ENCODE measurements at places on chromosomes 11 and 22.

DNA sequence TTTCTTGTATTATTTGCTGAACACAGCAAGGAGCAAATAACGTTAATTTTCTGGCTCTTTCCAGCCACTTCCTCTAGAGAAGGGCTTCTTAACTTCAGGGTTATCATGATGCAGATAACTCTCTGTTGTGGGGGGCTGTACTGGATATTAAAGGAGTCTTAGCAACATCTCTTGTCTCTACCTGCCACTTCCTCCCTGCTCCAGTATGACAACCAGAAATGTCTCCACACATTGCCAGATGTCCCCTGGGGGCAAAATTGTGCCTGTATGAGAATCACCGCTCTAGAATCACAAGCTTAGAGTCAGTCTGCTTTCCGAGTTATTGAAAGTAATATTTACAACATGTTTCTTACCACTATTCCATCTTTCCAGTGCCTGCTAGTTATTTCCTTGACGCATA is 6.8 kb downstream of the JRKL start:
- DNase-seq: no peak

GRCh38 chr11:68051191-68052136 is 12.6 kb downstream of the TCIRG1 start:
- no peak for DNase-seq

DNA sequence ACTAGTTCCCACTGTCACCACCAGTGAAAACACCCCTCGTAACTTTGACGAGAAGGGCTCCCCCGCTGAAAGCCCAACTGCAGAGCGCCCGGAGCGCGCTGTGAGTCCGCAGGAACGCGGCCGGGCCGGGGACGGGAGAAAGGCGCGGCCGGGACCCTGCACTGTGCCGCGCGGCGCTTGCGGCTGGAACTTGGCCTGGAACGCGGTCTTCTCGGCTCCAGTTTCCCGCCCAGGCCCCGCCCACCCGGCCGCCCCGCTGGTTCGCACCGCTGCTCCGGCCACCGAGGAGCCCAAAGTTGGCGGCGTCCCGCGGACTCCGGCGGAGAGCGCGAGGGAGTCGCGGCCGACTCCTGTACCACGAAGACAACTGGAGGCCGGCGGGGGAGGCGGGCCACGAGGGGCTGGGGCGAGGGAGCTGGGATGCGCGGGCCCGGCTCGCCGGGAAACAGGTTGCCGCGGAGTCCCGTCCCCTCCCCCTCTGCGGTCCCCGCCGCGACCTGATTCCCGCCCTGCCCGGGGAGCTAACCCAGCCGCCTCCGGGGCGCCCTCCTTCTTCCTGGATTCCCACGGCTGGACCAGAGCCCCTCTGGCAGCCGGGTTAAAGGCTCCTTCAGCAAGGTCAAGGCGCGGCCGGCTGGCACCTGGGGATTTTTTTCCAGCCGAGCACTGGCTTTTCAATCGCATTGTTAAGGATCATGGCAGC is 3.4 kb downstream of the TENM4 start:
- no peak for DNase-seq

DNA sequence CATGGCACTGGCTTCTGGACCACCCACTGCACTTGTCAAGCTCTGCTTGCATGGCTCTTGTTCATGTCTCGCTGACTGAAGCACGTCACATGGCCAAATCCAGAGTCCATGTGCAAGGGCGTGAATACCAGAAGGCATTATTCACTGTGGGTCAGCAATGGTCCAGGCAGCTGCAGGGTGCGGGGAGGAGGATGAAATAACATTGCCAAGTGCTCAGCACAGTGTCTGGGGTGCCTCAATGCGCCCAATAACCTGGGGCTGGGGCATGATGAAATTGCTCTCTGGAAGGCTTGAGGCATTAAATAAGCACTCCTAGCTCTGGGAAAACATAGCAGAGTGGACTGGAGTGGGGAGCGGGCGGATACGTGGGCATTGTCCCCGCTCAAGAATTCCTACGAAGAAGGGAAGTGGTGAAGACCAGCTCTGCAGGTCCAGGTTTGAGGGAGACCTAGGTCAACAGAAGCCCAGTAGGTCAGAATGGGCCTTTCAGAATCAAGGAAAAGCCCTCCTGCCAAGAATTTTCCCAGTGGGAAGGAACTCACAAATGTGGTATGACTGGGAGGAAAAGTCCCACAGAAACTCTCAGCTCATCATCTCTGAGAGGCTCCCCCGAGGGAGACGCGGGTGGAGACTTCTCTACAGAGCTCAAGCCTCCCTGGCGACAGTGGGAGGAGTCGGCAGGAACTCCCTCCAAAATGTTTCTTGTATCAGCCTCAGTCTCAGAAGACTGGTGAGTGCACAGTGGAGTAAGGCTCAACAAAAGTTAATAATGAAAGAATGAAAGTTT is 15.3 kb upstream of the ACCSL start:
- no peak for DNase-seq

GRCh38 chr11:114928260-114928870 is 250.0 kb downstream of the NXPE2 start:
- DNase-seq: no peak

- DNase-seq: no peak
These were observed 115.7 kb downstream of the WNT7B start for GRCh38 chr22:45861259-45861658.

GRCh38 chr11:6475936-6476335 is 2.2 kb upstream of the TRIM3 start:
- DNase-seq: no peak

DNA sequence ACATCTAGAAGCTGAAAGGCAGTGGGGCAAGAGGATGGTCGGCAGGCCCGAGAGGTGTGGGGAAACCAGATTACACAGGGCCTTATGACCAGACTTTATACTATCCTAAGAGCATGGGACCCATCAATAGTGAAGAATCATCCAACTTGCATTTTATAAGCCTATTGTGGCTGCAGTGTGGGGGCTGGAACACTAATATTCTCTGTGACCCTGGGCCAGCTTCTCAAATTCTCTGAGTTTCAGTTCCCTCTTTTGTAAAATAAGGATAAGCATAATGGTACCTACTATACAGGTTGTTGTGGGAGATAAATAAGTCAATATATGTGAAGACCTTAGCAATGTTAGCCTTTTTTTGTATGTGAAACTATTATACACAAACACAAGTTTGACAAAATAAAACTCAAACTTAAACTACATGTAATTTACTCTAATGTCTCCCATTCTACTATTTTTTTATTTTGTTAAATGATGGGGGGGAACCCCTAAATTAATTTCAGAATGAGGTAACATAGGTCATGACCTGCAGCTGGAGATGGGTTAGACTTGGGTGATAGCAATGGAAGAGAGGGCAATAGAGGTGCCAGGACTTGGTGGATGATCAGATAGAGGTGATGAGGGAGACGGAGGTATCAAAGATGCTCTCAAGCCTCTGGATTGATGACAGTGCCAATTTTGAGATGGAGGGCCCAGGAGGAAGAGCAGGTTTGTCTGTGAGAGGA is 30.1 kb downstream of the SMCO4 start:
- DNase-seq: no peak

DNA sequence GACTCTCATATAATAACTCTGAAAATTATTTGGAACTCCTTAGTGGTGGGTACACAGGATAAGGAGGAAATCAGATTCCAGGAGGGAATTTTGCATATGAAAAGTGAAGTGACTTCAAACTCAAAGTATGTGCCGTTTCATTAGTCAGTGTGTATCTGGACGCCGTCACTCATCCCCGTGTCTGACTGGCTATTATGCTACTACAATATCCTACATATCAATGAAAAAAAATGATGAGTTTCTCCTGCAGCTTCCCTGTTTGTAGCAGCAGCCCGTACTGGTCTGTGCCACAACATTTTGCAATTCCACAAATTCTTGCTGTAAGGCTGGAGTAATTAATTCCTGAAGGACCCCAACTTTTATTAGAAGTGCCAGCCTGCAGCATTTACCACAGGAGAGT is 16.5 kb downstream of the WT1 start:
- no peak for DNase-seq

DNA sequence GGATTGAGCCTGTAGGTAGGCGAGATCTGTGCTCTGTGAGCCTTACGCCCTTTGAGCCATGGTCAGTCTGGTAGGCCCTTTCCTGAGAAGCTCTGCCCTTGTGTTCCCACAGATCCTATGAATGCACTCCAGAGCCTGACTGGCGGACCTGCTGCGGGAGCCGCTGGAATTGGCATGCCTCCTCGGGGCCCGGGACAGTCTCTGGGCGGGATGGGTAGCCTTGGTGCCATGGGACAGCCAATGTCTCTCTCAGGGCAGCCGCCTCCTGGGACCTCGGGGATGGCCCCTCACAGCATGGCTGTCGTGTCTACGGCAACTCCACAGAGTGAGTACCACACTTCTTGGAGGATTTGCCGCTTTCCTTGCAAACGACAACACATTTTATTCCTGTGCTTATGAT is 47.4 kb downstream of the MED15 start:
- no peak for DNase-seq

DNA sequence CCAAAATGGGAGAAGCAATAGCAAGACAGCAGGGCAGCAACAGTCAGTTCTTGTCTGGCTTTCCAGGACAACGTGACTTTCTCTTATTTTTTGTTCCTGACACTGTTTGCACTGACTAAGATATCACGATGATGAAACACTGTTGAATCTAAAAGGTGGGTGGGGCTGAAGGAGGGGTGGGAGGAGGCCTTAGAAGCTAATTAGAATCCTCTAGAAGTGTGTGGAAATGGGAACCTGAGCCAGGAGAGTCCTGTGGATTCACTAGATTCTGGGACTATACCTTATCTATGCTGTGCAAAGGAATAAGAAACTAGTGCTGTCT is 300.3 kb downstream of the ST3GAL4 start:
- DNase-seq: no peak

- no peak for DNase-seq
These were observed 56.7 kb downstream of the CABIN1 start for GRCh38 chr22:24067587-24068376.

DNA sequence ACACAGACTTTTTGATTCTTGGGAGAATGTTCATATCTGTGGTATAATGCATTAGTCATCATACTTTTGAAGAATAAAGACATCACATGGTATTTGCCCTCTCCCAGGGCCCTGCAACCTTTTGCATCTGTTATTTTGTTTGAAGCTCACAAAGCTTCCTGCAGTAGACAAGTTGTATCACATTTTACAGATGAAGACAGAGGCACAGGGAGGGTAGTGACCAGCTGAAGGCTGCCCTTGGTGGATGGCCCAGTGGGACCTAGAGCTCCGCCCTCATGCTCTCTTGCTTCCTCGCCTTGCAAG is 66.4 kb downstream of the UBASH3B start:
- DNase-seq: no peak

DNA sequence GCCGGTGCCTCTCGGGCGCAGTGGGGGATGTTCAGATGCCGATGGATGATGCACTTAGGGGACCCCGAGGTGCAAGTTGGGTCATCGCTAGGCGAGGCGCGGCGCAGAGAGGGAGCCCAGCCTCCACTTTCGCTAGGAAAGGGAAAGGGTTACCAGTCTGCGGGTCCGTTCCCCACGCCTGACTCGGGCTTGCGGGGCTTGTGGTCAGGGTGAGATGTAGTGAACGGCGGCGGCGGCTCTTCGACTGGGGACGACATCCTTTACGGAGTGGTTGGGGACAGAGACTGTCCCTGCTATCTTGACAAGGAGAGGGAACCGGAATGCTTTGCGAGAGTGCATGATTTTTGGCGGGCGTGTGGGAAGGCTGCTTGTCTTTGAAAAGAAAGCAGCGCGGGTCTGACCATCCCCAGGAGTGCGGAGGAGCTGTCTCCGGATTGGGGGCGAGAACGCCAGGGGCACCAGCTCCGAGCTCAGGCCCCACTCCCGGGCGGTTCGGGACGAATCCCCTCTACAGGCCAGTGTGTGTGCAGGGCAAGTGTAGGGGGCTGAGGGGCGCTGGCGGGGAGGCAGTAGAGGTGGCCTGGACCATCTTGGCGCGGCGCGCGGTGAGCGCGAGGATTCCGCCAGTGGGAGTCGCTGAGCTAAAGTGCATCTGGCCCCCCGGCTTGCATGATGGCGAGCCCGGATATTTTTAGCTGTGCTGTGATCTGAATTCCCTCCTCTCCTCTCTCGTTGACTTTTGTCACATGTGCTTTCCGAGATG is 1.1 kb downstream of the FAT3 start:
- no peak for DNase-seq

DNA sequence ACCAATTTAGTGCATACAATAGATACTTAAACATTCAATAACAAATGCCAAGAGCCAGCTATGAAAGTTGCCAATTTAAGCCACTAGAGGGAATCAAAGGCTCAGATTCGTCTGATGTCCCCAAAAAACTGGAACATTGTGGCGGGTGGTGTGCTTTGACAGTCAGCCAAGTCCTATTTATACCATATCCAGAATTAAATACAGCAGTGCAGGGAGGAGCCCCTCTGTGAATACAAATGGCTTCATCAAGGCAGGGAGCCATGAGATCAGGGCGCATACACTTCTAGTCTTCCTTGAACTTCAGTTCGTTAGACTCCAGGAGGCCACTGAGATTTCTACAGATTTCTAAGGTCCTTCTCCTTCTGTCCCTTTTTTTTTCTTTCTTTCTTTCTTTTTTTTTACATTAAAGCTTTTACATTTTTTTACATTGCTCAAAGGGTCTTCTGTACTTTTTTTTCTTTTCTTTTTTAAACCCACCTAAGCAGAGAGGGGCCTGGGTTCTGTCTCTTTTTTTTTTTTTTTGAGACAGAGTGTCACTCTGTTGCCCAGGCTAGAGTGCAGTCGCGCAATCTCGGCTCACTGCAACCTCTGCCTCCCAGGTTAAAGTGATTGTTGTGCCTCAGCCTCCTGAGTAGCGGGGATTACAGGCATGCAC is 41.5 kb upstream of the HSPA8 start:
- no peak for DNase-seq

DNA sequence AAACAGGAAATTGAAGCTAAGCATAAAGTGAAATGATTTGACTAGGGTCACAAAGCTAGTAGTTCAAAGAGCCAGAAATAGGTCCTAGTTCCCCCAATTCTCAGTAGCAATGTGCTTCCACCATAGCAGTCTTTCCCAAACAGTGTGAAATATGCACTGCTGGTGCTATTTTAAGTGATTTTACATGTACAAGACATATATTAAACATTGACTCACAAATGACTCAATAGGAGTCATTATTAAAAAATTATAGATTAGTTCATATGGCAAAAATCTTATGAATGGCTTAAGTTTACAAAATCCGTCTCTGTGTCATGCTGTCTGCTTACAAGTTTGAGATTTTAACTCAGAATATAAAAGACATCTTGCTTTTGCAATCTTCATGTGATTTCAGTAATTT is 21.4 kb downstream of the KIF18A start:
- DNase-seq: no peak

- no peak for DNase-seq
These were observed 149.9 kb downstream of the FEZ1 start for GRCh38 chr11:125346179-125346530.

GRCh38 chr22:23187871-23188700 is 7.8 kb downstream of the BCR start:
- DNase-seq: no peak
